ENCODE measurements at places on chromosomes 13 and 19. TPM values are rescaled to one million over a fixed set of nuclear protein-coding genes. Genes with fewer than 3 reads are reported as not detected.

DNA sequence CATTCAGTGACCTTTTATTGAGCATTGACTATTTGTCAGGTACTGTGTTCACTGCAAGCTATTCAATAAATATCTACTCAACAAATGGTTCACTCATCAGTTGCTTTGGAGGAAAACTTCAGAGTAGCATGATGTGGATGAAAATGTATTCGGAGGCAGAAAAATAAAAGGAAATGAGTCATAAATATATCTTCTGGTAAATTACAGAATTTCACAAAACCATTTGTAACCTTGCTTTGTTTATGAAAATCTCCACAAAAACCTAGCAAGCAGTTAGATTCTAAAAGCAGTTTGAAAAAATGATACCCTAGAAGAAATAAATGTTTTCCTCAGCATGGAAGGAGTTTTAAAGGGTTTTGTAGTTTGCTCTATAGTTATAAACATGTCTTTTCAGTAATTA lies 399.6 kb downstream of the LMO7 start:
- H3K4me3 ChIP-seq, result no peak overlapping the region
- H3K4me1 ChIP-seq, result no peaks in the 10 kb centered on the region
- no peaks in the 10 kb centered on the region for H3K36me3 ChIP-seq
- no peak for DNase-seq
- no peak overlapping the region for H3K27ac ChIP-seq
- H3K27me3 ChIP-seq, result no peaks in the 10 kb centered on the region

DNA sequence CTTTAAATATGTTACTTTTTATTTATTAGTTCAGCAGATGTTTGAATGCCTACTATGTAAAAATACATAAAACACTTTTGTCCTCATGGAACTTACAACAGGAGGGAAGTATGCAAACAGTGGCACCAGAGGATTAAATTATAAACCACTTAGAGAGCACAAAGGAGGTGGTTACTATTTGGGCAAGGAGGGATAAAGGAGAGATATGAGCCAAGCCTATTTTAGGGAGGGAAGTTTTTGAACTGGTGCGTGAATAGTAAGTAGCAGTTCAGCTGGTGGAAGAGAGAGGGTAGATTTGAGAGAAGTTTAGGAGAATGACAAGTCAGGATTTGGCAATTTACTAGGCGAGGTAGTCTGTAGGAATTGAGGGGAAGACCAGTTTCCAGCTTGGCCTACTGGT lies 8.6 kb downstream of the AKAP11 start:
- H3K4me1 ChIP-seq, result peaks cover 31% of the 10 kb centered on the region
- DNase-seq, result no peak
- no peaks in the 10 kb centered on the region for H3K27me3 ChIP-seq
- H3K27ac ChIP-seq, result no peak overlapping the region
- H3K4me3 ChIP-seq, result no peak overlapping the region

DNA sequence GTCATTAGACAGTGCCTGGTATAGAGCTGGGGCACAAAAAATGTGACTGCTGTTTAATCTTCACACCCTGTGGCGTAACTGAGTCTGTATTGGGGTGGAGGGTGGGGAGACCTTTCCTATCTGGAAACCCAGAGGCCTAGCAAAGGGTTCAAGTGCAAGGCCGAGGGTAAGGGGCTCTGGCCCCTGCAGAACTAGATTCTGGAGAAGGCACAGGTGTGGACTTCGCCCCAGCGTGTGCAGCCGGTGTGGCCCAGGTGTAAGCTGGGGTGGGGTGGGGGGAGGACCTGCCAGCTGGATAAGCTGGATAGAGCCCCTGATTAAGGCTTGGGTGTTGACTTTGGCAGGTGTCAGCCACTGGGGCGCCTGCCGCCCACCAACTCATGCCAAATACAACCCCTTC lies 1.3 kb downstream of the RAB3D start:
- no peak for DNase-seq
- peaks cover 56% of the 10 kb centered on the region for H3K36me3 ChIP-seq

DNA sequence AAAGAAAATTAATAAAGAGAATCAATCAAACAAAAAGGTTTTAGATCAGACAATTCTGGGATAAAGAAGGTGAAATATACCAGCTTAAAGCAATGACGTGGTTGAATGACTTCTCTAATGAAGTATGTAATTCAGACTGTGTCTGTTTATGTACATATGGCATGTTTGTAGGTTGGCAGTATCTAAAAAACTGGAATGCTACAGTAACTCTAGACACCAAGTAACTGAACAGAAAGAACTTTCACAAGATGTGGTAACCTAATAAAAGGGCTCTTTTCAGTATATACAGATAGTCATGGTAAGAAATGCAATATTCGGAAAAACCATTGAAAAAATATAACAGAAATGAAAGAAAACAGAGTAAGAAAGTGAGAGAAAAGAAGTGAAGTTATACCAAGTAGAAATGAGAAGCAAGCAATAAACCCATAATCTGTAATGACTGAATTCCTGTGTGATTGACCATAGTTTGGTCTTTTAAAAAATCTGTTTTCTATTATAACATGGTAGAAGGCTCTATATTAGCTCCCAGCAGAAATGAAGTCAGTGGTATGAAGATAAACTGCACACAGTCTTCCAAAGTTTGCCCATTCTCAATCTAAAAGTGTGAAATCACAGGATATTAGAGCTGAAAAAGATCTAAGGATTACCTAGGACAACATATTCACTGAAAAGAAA lies 31.4 kb downstream of the ELF1 start:
- no peaks in the 10 kb centered on the region for H3K36me3 ChIP-seq
- peaks cover 69% of the 10 kb centered on the region for H3K4me1 ChIP-seq
- H3K27me3 ChIP-seq, result no peaks in the 10 kb centered on the region
- peak overlapping the region; percentile 20 for H3K27ac ChIP-seq
- no peak overlapping the region for H3K4me3 ChIP-seq

GRCh38 chr19:13623716-13624710 lies 117.7 kb upstream of the CACNA1A start:
- DNase-seq, result no peak
- H3K4me3 ChIP-seq, result no peak overlapping the region
- H3K27me3 ChIP-seq, result peaks cover 95% of the 10 kb centered on the region
- no peak overlapping the region for H3K27ac ChIP-seq
- no peaks in the 10 kb centered on the region for H3K36me3 ChIP-seq
- H3K4me1 ChIP-seq, result no peaks in the 10 kb centered on the region

The SCGB2B2 gene
- not detected for total RNA-seq

DNA sequence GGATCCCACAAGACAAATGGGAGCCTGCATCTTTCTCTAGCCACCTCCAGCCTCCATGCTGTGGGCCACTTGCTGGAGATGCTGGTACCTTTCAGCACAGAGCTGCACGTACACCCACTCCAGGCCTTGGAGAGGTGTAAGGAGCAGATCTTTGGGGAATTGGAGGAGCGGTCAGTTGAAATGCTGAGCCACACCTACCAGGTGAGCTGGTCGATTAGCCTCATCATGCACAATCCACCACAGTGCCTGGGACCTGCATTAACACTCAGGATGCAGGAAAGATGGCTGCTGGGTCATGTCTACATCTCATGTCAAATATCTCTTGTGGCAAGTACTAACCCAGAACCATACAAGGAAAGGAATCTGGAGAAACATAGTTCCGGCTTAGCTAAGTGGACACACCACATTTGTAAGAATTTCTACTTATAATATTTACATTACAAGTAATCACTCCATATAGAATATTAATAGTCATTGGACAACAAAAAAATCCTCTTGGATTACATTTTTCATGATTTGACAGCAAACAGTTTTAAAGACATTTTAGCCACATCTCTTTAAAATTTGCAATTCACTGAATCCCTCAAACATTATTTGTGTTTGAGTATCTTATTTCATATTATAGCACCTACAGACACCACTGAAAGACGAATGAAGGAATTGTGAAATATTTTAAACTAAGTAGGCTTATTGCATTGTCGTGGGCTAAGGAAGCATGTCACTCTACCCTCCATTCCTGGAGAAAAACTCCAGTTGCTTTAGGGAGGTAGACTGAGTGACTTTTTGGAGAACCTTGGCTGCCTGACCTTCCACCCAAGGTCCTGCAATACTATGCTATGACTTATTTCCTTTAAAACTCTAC lies 21.8 kb upstream of the MBNL2 start:
- no peaks in the 10 kb centered on the region for H3K36me3 ChIP-seq
- H3K27me3 ChIP-seq, result no peaks in the 10 kb centered on the region
- DNase-seq, result no peak
- no peak overlapping the region for H3K27ac ChIP-seq

The ONECUT3 gene
- total RNA-seq, result not detected

- no peak overlapping the region for H3K27ac ChIP-seq
- no peaks in the 10 kb centered on the region for H3K36me3 ChIP-seq
- DNase-seq, result no peak
- H3K4me1 ChIP-seq, result no peaks in the 10 kb centered on the region
- no peak overlapping the region for H3K4me3 ChIP-seq
- H3K27me3 ChIP-seq, result peaks cover 60% of the 10 kb centered on the region
Observed at GRCh38 chr13:25928941-25929505, 122.8 kb downstream of the SHISA2 start.

DNA sequence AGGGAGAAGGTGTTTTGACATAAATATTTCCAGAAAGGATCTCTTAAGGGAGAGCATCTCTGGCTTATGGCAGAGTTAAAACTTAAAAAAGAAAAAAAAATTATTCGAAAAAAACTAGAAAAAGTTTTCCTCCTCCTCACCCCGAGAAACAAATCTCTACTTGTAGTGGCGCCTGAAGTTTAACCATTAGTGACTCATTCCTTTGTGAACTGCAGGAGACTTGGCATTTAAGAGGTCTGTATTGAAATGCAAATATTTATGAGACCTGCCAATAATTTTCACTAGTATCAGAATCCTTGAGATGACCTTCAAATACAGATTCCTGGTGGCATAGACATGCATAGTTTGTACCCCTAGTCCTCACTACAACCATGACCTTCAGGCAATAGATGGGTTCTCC lies 64.9 kb upstream of the MED4 start:
- peak overlapping the region; percentile 78 for H3K27ac ChIP-seq
- H3K27me3 ChIP-seq, result no peaks in the 10 kb centered on the region
- DNase-seq, result no peak
- no peak overlapping the region for H3K4me3 ChIP-seq

The PRR22 gene
- 1.1 TPM for total RNA-seq

The STOML3 gene
- not detected for total RNA-seq

GRCh38 chr13:29800687-29801086 lies 49.7 kb downstream of the UBL3 start:
- no peak for DNase-seq
- H3K4me3 ChIP-seq, result no peak overlapping the region
- H3K27ac ChIP-seq, result no peak overlapping the region
- H3K27me3 ChIP-seq, result no peaks in the 10 kb centered on the region

The OR4F17 gene
- total RNA-seq, result not detected

DNA sequence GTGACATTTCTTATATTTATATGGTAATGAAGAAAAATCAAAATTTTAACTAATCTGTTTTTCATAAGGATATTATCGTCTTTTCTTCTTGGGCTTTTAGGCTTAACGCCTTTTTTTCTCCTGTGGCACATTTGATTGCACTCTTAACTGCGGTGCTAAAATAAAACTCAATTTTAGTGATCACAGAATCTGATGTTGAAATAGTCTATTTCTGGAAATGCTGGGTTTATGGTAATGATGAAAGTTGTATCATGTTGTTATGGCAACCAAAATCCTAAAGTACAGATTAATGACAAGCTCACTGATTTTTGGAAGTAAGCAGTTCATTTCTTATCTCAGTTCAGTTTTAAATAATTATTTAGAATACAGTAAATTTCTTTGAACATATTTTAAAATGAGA lies 85.3 kb downstream of the COG6 start:
- no peaks in the 10 kb centered on the region for H3K27me3 ChIP-seq
- no peak overlapping the region for H3K4me3 ChIP-seq
- no peak overlapping the region for H3K27ac ChIP-seq
- H3K36me3 ChIP-seq, result peaks cover 39% of the 10 kb centered on the region
- no peak for DNase-seq

- DNase-seq, result no peak
- H3K27me3 ChIP-seq, result peaks cover 81% of the 10 kb centered on the region
- H3K27ac ChIP-seq, result no peak overlapping the region
- H3K36me3 ChIP-seq, result no peaks in the 10 kb centered on the region
- H3K4me1 ChIP-seq, result peaks cover 7% of the 10 kb centered on the region
Observed at GRCh38 chr13:25046274-25046984, 49.5 kb upstream of the PABPC3 start.

The GRK1 gene
- 0.85 TPM for total RNA-seq

DNA sequence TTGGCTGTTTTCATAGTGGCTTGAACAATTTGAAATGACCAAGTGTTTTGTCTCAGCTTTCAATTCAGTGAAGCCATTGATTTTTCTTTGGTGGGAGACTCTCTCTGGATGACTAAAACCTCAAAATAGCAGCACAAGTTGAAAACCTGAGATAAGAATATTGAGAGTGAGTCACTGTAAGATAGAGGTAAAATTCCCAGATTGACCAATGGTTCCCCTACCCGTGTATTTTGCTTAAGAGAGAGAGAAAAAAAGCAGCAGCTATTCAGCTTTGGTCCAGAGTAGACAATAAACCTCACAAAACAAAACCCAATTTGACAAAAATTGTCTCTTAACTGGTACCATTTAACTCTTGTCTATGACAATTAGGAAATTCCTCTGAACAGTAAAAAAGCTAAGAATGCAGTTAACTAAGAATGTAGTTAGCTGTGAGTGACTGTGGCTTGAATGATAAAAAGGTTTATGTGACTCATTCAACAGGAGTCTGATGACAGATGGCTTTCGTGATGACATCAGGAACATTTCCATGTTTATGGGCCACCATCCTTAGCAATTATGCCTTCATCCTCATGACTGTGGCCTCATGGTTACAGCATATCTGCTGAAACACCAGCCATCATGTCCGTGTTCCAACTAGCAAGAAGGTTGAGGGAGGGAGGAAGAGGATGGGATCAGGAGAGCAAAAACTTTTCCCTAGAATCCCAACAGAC lies 356.9 kb downstream of the NDFIP2 start:
- no peaks in the 10 kb centered on the region for H3K27me3 ChIP-seq
- no peaks in the 10 kb centered on the region for H3K36me3 ChIP-seq
- peaks cover 13% of the 10 kb centered on the region for H3K4me1 ChIP-seq
- DNase-seq, result no peak

The GAPDHS gene
- not detected for total RNA-seq

DNA sequence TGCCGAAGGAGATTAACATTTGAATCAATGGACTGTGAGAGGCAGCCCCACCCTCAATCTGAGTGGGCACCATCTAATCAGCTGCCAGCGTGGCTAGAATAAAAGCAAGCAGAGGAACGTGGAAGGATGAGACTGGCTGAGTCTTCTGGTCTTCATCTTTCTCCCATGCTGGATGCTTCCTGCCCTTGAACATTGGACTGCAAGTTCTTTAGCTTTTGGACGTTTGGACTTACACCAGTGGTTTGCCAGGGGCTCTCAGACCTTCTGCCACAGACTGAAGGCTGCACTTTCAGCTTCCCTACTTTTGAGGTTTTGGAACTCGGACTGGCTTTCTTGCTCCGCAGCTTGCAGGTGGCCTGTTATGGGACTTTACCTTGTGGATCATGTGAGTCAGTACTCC lies 14.7 kb downstream of the NHLRC3 start:
- H3K27ac ChIP-seq, result no peak overlapping the region
- H3K4me3 ChIP-seq, result no peak overlapping the region
- H3K36me3 ChIP-seq, result no peaks in the 10 kb centered on the region

The ERICH6B gene
- total RNA-seq, result not detected

The ZNF681 gene
- 0.25 TPM for total RNA-seq

All from left ventricle myocardium inferior (tissue), 1 donor.